GM19239 (cell line): ENCODE measurements at places on chromosomes 1 and 21.

GRCh38 chr1:22815043-22815365, 104.4 kb downstream of the EPHB2 start:
- no peak for DNase-seq

- no peak for DNase-seq
Measured at GRCh38 chr21:25409978-25410377, 197.3 kb downstream of the MRPL39 start.

GRCh38 chr1:18666317-18666920, 35.8 kb downstream of the PAX7 start:
- no peak for DNase-seq

DNA sequence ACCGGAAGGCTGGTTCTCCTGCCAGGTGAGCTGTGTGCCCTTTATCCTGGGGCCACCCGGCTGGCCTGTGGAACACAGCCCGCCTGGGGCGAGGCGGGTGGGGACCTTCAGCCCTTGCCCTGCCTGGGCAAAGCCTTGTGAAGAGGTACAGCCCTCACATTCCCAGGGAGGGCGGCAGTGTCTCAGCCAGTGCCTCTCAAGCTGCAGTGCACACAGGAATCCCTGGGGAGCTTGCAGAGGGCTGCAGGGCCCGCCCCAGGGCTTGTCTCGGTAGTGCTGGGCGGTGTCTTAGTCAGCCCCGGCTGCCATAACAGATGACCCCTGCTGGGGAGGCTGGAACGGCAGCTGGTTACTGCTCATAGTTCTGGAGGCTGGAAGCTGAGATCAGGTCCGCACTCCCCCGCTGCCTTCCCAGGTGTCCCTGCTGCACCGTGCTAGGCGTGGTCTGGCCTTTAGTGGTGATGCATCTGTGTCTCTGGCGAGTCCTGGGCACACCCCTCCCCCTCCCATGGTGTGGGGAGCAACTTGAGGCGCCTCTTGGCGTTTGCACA, 12.6 kb downstream of the DFFB start:
- DNase-seq, result no peak

GRCh38 chr1:229819091-229819490, 193.0 kb downstream of the URB2 start:
- no peak for DNase-seq

- DNase-seq, result no peak
Measured at GRCh38 chr1:240980342-240980741, 368.4 kb upstream of the GREM2 start.

DNA sequence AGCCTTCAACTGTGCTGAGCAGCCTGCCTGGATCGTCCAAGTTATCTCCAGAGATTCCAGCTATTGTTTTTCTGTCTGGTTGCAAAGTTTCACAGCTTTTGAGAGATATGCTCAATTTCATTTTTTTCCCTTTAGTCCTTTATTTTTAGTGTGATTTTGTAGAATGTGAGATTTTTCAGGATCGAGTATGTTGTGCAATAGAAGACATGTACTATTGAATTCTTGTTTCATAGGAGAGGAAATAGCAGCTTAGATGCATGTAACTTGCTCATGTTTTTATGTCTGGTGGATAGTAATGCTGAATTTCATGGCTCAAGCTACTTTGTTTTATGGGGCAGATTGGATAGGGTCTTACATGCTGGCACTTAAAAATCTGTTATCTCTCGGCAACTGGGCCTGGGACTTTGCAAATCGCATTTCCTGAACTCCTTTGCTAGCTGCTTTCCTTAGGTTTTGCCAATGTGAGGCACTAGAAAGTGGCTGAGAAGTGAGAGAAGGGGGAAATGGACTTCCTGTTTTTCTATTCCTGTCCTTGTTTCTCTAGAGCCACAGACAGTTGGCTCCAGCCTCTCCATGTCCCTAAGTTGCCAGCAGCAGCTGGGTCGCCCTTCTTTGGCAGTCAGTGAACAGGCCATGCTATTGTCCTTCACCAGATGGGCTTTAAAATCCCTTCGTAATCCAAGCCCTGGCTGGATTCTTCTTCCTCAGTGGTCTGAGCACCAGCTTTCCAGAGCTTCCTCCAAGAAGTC, 101.4 kb upstream of the PDE4B start:
- DNase-seq, result no peak

- no peak for DNase-seq
Measured at GRCh38 chr1:89706700-89707012, 73.7 kb downstream of the LRRC8C start.

DNA sequence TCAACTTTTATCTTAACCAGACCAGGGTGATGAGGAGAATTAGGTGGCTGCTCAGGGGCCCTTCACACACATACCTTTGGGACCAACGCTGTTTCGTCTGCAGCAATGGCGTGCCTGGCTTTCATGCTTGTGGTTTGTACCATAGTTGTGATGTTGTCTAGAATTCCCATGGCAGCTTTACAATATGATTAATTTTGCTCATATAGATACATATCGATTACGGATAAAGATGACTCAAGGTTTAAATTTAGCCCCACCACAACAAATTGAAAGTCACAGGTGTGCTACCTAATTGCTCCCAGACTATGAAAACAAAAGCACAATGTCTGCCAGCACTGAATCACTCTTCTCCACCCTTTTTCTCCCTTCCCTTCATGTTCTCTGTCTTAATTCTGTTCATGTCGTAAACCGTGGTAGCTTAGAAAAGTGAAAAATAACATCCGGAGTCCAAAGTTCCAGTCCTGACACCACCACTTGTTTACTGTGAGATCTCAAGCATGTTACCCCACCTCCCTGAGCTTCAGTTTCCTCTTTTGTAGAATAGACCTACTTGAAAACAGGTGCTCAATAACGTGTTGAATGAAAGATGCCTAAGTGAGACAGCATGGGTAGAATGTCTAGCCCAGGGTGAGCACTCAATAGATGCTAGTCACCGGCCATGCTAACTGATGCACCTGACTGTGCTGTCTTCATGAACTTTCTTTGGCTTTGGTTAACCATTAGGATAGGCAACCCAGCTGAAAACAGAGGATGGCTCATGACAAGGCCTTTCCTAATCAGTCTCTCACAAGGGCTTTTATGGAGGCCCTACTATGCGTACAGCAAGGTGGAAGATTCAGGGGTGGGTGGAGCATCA, 22.1 kb upstream of the JUN start:
- DNase-seq, result no peak

DNA sequence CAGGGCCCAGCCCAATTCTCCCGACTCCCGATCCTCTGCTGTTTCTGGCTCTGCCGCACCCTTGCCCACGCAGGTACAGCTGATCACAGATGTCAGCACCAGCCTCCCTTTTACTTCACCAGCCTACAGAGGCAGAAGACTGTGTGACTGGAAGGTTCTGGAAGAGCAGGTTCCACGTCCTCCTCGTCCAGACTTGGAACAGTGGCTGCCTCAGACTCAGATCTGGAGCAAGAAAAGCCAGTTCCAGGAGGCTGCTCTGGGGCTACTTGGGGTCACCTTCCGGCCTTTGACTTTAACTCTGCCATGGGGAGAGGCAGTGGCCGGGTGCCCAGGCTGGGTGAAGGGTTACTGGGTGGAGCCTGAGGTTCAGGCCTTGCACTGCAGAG, 16.1 kb upstream of the KLHDC7A start:
- DNase-seq, result no peak

DNA sequence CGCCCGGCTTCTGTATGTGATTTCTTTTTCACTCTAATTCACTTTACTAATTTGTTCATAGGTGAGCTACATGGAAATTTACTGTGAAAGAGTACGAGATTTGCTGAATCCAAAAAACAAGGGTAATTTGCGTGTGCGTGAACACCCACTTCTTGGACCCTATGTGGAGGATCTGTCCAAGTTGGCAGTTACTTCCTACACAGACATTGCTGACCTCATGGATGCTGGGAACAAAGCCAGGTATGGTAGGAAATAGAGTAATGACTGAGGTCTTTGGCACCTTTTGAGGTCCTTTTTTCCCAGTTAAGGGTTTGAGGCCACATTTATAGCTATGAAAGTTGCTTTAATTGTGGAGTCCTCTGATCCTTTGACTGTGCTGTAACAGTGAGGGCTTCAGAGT, 56.9 kb downstream of the KIF1B start:
- DNase-seq, result no peak

DNA sequence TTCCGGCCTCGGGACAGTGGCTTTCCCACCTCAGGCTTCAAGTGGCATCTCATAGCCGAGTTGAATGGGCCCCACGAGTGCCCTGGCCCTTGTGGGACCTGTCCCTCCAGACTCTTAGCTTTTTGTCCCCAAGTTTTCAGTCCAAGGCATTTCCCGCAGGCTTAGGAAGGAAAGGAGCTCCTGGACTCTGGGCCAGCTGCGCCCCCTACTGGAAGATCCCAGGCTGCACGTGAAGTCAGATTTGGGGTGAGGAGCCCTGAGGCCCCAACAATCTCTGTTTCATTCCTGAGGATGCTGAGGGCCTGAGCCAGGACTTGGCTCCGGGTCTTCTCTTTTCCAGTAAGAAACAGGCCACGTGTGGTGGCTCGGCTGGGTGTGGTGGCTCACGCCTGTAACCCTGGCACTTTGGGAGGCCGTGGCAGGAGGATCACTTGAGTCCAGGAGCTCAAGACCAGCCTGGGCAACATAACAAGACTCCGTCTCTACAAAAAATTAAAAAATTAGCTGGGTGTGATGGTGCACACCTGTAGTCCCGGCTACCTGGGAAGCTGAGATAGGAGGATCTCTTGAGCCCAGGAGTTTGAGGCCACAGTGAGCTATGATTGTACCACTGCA, 67.4 kb downstream of the ARHGEF10L start:
- peak; percentile 54 for DNase-seq

DNA sequence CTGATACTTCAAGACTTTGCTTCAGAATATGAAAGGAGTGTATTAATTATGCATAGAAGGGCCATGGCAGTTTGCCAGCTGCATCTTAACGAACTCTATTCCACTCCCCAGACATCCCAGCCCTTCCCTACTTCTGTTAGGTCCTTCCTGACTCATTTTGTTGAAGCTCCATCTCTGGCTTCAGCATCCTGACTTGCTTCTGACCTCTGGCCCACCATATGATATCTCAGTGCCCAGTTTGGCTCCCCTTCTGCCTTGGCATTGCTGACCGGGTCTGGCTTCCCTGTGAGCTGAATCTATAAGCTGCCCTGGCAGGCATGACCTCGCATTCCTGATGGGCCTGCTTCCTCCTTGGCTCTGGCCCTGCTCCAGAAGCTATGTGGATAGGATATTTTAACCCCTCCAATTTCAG, 27.6 kb upstream of the ARHGAP29 start:
- no peak for DNase-seq

GRCh38 chr1:13761883-13762282, 61.9 kb downstream of the PRDM2 start:
- no peak for DNase-seq

DNA sequence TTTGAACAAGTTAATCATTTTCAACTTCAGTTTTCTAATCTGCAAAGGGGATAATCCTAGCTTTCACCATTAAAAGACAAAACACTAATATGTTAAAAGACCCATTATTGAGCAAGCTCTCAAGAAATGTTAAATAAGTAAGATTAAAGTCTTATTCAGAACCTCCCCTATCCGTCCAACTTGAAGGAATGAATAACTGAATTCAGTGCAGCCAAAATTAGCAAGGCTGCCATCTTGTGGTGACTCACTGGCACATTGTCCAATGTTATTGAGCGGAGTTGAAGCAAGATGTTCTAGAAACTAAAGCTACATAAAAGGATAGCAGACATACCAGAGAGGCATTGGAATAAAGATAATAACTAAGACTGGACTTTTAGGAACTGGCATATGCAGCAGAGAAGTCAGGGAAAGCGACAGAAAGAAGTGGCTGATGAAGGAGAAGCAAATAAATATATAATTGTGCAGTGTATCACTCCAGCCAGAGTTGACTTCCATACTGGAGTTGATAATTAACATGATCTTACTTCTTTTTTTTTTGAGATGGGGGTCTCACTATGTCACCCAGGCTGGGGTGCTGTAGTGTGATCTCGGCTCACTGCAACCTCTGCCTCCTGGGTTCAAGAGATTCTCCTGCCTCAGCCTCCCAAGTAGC, 8.2 kb upstream of the CAP1 start:
- peak; percentile 19 for DNase-seq

DNA sequence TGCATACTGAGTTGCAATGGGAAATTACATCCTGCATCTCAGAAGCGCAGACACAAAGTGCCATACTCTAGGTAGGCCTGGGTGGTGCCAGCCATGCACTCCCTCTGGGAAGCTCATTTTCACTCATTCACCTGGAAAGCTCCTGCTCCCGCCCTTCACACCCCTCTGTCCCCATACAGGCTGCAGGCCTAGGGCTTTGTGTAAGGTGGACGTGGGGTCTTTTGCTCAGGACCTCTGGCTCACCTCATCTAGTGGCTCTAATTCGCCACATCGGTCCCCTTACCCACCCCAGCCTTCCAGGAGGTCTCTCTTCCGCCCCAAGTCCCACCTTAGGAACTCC, 751 bp downstream of the MRPS15 start:
- DNase-seq, result no peak

GRCh38 chr1:52906135-52906603, 15.4 kb downstream of the ECHDC2 start:
- no peak for DNase-seq

DNA sequence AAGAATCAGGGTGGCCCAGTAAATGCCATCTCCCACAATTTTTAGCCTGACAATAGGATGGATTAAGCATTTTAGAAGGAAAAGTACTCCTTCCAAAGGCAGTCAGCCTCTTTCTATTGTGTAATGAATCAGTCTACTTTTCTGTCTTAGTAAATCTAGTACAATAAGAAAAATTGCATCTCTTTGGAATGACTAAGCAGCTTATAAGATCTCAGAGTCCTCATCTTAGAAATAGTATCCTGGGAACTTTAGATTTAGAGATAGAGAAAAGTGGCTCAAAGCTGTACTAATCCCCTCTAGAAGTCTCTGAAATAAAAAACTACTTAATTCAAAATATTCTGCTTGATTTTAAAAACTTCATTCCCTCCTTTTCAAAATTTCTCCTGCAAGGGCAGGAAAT, 81.4 kb downstream of the SLC44A5 start:
- no peak for DNase-seq

- no peak for DNase-seq
Measured at GRCh38 chr1:206839006-206839560, 26.3 kb upstream of the IL20 start.

- no peak for DNase-seq
Measured at GRCh38 chr1:224773646-224774045, 155.8 kb upstream of the DNAH14 start.

DNA sequence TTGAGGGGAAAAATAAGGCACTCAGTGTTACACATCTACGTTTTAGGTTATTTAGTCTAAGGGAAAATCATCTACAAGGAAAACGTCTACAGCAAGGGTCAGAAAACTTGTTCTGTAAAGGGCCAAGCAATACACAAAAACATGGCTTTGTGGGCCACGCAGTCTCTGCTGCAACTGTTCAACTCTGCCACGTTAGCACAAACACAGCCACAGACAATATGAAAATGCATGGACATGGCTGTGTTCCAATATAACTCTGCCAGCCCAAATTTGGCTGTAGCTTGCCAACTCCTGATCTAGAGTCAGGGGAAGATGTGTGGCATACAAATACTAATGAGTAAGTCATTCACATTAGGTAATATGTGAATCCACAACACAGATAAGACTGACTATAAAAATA, 40.7 kb downstream of the COA6 start:
- no peak for DNase-seq

DNA sequence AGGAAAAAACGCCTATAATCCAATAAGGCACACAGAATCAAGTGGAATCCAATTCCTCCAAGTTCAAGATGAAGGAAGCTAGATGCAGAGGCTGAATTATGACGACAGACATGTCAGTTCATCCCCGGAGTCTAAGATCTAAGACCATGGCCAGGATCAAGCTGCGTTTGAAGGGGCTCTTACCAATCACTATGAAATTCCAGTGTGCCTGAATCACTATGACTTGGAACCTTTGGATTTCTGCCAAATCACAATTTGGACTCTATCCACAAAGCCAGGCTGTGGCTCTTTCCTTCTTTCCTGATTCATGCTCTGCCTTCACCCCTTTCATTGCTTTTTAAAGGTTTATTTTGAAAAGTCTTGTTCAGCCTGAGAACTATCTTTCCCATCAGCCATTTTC, 17.1 kb downstream of the OLIG2 start:
- DNase-seq, result no peak
